Activated T-helper 1 cell treated with Interleukin-2 at 50 U/mL for 16 hours (primary cell): ENCODE measurements at places on chromosomes 3 and 15.
A peak's percentile ranks its signal among the peaks of the same experiment; 100 is the strongest.

DNA sequence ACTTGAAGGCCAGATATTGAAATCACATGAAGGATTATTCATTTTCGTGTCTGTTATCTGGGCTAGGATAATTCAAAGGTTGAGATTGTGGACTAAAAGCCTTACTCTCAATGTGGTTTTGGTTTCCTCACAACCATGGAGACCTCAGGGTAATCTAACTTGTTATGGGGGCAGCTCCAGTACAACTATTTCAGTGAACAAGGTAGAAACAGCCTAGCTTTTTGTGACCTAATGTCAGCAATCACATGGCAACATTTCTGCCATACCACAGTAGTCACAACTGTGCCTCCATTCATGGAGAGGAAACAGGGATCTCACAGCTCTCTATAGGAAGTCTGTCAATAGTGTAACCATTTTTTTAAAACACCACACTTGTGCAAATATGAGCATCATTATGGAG is 62.4 kb upstream of the RARB start:
- no peak for DNase-seq

DNA sequence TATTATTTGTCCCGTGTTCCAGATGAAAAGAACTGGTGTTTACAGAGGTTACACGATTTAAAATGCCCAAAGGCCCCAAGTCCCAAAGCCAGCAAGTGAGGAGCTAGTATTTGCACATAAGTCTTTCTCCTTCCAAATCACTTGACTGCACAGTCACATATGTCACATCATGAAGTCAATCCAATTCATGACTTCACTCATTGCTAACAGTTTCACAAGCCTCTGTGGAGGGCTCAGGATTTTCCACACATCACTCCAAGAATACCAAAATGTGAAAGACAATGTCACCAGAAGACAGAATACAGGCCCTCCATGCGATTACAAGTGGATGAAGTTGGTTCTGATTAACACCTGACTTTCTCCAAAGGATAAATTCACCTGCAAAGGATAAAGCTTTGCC is 283.1 kb upstream of the UBE2E2 start:
- DNase-seq, result no peak

DNA sequence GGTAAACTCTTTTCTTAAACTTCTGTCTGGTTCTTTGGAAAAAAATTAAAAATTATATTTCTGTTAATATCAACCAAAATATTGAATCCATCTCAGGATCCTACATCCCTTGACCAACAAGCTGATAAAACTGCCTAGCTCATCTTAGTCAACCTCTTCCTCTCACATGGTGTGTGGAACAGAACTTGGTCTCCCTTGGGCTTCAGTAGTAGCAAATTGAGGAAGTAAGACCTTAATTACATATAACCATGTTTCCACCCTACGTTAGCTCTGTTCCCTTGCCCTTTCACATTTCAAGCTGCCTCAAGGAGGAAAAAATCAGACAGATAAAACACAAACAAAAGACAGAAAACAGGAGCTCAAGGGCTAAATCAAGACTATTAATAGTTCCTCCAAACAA is 116.4 kb downstream of the GREM1 start:
- DNase-seq, result no peak

GRCh38 chr3:176967522-176967921 is 229.8 kb downstream of the TBL1XR1 start:
- DNase-seq, result no peak

- DNase-seq, result no peak
Measured at GRCh38 chr3:192772240-192772894, 45.0 kb upstream of the FGF12 start.

- peak; percentile 28 for DNase-seq
Measured at GRCh38 chr3:172106989-172107388, 67.6 kb downstream of the FNDC3B start.

DNA sequence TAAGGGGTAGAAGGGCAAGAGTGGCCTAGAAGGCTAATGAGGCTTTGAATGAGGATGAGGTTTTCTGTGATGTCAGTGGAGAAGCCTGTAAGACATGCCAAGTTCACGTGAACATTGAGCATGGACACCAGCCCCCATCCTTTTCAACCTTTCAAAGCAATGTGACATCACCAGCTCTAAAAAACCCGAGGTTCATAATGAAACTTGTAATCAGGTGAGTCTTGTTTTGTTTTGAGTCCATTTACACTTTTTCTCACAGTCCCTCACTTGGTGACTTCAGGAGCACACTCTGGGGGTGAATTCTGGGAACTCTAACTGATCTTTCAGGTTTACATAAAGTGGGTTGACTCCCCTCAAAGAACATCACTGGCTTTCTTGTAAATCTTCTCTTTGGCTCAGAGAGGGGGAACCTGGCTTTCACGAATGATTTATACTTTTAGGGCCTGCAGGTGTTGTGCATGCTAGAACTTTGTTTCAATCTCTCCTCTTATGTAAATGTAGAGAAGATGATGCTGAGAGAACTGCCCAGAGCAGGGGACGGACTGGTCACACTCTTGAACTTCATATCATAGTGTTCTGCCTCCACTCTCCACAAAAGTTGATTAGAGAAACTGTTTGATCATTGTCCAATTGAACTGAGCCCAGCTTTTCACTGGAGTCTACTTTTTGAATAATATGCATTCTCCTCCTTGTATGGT is 224.7 kb upstream of the SATB1 start:
- no peak for DNase-seq

- no peak for DNase-seq
Measured at GRCh38 chr15:70099967-70100473, 2.3 kb upstream of the TLE3 start.

DNA sequence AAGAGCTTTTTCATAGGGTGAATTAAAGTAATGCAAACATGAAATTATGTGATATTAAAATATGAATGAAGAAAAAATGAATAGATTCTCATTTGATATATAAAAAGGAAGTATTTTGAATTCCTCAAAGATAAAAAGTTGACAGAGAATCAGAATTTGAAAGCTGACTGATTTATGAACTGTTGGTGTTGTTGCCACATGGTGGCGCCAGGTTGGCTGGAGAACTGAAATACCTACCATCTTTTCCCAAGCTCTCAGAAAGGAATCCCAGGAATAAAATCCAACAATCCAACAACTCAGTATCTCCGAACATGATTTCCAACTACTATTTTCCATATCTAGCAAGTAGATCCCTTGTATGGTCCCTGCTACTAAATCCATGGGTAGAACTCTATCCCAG is 3.1 kb downstream of the MYRIP start:
- no peak for DNase-seq
